ENCODE measurements at places on chromosomes 1 and 21.

DNA sequence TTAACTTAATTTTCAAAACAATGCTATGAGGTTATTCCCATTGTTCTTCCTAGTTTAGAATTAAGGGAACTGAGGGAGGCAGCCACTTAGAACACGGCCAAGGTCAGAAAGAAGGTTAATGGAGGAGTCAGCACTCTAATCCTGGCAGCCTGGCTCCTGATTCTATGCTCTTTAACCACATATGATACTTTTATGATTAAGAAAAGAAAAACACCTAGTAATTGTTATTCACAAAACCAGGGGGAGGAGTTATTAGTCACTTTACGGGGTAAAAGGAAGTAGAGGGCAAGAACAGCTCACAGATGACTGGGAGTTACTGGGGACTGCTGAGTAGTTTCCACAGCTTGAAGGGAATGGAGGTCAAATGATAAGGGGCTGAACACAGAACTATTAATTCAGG, 38.6 kb downstream of the GADD45A start:
- DNase-seq: no peak

GRCh38 chr1:82445827-82446226, 645.1 kb downstream of the ADGRL2 start:
- no peak for DNase-seq

- no peak for DNase-seq
Measured at GRCh38 chr21:16342932-16343331, 613.1 kb downstream of the USP25 start.

- no peak for DNase-seq
Measured at GRCh38 chr1:176754676-176755075, 291.7 kb downstream of the PAPPA2 start.

DNA sequence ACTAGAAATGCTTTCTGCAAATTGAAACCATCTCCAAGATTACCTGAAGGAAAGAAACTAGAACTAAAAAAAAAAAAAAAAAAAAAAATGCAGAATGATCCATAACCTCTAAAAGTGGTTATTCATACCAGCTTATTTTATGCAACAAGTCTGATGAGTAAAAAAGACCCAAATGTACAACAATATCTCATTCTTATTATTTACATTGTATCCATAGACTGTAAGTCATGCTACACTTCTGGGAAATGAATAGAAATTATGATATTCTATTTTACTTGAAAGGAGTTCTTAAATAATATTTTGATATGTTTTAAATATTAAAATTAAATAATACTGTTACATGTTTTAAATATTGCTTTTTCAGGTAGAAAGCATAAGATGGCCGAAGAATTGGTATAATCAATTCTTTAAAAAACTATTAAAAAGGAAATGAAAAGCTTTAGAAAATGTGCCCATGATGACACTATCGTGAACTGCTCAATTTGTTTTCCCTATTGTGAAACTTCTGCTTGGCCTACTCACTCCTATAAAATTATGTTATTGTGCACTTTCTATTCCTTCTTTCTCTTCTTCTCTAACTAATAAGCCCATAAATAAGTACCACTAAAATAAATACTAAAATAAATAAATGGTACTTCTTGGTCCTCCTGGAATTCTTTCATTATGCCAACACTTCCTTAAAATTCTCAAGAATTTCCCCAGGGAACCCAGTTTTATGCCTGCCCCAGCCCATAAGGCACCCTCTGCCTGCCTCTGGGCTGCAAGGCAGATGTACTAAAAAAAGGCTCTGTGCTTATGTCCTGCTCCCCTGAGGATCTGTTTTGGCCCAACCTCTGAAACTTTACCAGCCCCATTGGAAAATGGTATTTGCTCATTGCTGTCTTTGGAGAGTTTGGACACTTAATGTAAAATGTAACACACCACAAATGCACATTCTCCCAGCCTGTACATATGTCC, 18.1 kb downstream of the SAMSN1 start:
- DNase-seq: no peak

DNA sequence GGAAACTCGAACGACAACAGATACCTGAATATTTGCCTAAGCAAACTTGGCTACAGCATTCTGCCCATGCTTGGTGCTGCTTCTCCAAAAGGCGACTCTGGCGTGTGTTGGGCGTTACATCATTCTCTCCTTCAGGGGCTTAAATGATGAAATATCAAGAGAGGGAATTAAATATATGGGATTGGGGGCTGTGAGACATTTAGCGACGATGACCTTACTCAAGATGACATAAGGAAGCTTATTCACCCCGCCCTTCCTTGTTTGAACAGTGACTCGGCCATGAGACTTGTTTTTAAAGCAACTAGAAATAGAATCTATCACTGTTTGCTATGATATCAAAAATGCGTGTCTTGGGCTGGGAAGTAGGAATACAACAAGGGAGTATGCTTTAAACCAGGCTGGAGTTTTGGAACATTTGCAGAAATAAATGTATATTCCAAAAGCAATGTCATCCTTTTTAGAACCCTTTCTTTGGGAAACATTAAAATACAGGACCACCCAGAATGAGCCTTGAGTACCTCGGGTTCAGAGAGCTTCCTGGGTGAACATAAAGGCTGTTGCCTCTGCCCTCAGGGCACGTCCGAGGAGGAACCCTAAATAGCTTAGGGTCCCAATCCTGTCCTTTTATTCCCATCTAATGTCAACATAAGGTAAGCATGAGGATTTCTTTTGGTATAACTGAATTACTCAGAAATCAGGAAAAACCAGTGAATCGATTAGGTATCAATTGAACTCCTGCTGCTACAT, 123.3 kb upstream of the SLC45A1 start:
- no peak for DNase-seq

GRCh38 chr1:53686091-53686964, 52.6 kb downstream of the GLIS1 start:
- no peak for DNase-seq

DNA sequence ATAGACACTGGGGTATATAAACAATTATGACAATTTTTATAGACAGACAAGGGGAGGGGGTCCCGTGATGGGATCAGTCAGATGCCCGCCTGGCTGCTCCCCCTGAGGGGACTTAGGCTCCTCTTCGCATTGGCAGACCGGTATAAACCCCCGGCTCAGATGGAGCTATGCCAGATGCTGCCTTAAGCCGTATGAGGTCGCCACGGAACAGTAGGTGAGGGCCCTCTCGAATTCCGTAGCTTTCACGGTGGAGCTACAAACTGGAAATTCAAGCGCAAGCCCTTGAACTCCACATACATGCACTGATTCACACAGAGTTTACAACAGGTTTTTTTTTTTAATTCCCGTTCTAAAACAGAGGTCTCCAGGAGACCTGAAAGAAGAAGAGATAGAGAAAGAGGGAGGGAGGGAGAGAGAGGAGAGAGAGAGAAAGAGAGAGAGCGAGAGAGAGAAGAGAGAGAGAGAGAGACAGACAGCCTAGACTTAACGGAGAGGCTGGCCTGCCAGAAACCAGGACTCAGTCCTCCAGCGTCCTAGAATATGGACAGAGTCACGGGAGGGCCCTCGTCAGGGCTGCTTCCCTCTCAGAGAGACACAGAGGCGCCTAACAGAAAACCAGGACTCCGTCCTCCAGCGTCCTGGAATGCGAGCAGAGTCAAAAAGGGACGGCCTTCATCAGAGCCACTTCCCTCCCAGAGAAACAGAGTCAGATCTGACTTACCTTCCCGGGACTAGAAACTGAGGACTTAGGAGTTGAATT, 24.4 kb upstream of the TMEM54 start:
- no peak for DNase-seq

DNA sequence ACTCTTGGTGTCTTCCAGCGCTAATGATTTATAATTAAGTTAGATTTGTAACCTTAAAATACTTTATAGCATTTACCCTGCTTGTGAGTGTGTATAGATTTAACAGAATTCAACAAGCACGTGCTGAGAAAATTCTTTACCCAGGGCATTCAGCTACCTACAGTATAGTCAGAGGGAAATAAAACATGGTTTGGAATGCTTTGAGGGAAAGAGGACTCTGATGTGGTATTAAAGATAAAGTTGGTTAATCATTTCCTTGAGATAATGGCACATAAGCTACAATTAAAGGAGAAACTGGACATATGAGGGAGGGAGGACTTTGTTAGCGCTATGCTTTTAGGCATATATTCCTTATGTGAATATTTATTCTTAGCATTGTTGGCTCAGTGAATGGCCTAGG, 26.4 kb upstream of the IL12RB2 start:
- DNase-seq: no peak

DNA sequence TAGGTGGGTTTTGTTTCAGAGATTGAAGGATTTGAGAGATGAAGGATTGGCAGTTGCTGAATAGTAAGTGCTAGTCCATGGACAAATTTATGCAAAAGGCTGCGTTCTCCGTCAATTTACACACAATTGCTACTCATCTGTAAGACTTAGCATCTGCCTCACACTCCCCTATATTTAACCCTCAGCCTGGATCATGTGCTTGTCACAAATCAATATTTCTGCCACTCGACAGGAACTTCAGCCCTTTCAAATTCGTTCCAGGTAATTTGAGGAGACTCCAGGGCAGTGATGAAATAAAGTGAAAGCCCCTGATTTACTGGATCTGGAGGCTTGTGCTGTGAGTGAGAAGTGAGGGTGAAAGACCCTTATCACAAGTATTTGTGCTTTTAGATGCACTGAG, 105.6 kb upstream of the UBE2U start:
- no peak for DNase-seq

- no peak for DNase-seq
Measured at GRCh38 chr1:92949937-92950817, 11.1 kb downstream of the DIPK1A start.

DNA sequence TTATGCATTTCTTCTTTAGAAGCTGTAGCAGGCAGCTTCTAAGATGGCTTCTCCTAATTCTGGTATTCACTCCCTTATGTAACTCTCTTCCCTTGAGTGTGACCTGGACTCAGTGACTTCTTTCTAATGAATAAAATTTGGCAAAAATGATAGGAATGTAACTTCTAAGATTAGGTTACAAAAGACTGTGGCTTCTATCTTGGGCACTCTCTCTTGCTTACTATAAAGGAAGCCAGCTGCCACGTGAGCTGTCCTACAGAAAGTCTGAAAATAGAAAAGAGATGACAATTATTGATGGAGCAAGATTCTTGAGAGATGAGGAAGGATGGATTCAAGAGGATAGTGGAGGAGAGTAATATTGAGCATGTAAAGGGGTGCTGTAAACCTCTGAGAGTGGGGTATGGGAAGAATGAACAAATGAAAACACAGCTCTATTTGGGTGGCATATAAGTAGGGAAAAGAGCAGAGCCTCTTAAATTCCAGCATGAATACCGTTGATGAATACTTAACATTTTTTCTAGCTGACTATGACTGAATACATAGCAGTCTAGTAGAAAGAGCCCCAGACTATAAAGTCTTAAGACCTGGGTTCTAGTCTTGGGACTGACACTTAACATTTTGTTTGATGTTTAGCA, 5.5 kb downstream of the TSEN15 start:
- no peak for DNase-seq

DNA sequence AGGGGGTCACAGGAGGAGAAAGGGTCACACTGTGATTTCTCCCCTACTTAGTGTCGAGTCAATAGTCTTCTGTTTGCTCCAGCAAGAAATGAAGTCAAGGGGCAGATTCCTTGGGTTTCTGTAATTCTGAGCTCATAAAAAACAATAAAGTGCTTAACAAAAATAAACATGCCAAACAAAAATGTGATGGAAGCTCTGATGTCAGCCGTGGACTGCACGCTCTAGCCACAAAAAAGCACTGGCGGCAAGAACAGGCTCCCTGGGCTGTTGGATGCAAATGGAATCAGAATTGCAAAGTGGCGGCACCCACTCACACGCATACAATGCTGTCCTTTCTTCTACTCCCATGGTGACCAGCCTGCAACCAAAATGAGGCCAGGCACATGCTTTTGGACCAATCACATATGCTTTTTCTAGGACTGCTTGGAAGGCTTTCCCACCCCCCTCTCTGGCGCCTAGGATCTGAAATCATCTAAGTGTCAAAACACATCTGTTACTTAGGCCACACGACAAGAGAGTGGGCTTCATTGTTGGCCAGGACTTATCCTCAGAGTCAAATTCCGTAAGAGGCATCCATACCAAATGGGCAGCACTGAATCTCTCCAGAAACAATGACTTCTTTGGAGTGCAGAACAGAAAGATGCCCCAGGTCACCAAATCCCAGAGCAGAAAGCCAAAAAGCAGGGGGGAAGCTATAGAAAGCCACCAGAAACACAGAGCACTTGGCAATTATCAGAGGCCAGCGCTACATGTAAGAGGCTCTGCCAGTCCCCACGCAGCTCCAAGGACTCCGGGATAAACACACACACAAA, 9.2 kb downstream of the C1orf198 start:
- no peak for DNase-seq

DNA sequence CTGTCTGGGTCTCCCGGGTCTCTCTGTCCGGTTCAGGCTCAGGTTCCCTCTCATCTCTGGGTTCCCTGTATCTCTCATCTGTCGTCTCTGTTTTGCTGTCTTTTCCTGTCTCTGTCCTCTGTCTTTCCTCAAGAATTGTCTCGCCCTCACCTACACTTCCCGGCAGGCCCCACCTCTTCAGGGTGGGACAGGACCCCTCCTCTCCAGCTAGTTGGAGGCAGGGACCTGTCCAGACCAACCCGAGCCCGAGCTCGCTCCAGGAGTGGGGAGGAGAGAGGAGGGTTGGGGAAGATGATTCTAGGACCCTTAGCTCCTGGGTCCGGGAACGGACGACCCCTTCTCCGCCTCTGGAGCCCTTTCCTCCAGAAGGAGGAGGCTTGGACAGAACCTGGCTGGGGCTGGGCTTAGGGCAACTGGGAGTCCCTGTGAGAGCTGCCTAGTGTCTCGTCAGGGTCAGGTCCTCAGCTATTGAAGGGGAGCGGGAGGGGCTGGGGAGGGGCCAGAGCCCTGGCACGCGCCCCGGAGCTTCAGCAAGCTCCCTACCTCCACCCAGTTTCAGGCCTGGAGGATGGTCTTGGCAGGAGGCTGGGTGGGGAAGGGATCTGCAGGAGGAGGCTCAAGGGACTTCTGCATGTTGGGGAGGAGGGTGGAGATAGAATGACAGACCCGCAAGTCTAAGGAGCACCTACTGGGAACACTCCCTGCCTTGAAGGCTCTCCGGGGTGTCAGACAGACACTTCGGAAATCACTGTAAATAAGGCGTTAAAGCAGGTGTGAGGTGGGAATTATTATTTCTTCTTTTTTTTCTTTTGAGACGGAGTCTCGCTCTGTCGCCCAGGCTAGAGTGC, 26.3 kb upstream of the EPB41 start:
- DNase-seq: no peak

DNA sequence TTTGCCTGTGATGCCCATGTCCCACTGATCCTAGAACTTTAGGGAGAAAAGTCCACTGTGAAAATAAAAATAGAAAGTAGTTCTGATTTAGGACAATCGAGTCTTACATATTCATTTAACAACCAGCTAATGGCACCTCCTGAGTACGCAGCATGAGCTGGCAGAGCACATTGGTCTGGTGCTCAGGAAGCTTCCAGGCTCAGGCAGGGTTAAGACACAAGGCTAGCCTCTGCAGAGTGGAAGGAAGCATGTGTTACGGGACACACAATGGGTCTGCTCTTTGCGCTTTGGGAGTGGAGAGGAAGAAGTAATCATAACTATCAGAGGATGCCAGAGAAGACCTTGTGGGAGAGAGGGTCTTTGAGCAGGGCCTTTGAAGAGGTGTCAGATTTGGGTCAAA, 4.2 kb upstream of the KLHDC8A start:
- no peak for DNase-seq

GRCh38 chr1:153509729-153510354, 25.9 kb downstream of the S100A6 start:
- DNase-seq: no peak

Measured in NCI-H524 treated with DMSO at 0.1 percent for 48 hours (cell line).